ENCODE measurements at places on chromosomes 1 and 21.

- no peak for DNase-seq
Observed at GRCh38 chr1:245679821-245680780, 525.3 kb downstream of the KIF26B start.

GRCh38 chr1:36948147-36948546 lies 86.2 kb downstream of the GRIK3 start:
- DNase-seq: no peak

DNA sequence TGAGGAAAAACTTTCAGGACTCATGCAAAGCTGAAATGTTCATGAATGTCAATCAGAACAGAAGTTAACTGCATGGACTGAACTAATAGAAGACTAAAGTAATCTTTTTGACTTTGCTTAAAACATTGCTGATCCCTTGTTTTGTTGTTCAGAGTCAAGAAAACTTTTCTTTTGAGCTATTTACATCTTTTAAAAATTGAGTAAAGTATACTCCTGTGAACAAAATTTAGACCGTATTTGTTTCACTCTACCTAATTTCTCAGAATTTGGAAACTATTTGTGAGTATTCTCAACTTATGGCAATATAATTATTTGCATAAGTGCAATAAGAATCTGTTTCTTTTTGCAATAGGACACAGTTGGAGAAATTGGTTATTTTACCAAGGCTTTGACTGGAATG lies 41.1 kb downstream of the INPP5B start:
- DNase-seq: no peak

- DNase-seq: no peak
Observed at GRCh38 chr1:192518700-192519099, 56.9 kb upstream of the RGS1 start.

GRCh38 chr1:159187033-159187432 lies 15.6 kb downstream of the CADM3 start:
- DNase-seq: no peak

GRCh38 chr1:156862997-156863599 lies 2.4 kb downstream of the NTRK1 start:
- DNase-seq: no peak

- no peak for DNase-seq
Observed at GRCh38 chr1:152728986-152729385, 21.0 kb downstream of the LCE4A start.

DNA sequence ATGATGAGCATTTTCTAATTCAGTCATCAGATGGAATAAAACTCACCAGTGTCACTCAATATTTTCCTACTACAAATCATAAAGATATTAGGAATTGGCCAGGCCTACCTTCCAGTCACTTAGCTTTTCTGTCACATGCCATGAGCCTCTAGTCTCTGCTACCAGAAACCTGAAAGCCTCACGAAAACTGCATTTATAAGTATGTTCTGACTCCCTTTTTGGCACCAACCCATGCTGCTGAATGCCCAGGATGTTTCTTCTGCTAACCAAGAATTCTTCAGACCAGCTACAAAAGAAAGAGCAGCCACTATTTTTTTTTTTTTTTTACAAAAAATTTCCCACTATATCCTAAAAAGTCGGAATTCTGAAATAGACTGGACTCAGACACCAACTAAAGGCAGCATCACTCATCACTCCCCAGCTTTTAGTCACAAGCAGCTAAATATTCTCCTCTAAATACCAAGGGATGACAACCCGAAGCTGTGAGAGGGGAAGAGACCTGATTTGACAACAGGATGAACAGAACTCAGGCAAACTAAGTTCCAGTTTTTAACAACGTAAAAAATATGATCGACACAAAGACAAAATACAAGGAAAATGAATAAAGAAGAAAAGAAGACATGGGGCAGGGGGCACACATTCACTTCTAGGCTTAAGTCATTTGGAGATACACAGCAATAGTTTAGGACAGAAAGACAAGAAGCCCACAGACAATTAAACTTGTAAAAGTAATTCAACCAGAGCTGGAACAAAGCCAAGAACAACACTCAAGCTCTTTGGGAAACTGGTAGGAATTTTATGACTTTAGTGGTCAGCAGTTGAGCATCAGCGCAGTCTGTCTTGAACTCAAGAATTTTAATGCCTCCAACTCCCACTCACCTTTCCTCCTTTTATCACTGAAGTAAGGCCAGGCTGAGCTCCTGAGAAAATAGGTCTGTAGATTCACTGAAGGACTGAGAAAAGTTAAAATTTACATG lies 1.7 kb downstream of the DCAF8 start:
- peak; percentile 14 for DNase-seq

GRCh38 chr21:46600978-46601377 lies 3.9 kb downstream of the S100B start:
- no peak for DNase-seq

GRCh38 chr21:35540950-35541638 lies 492.0 kb upstream of the RUNX1 start:
- DNase-seq: no peak

DNA sequence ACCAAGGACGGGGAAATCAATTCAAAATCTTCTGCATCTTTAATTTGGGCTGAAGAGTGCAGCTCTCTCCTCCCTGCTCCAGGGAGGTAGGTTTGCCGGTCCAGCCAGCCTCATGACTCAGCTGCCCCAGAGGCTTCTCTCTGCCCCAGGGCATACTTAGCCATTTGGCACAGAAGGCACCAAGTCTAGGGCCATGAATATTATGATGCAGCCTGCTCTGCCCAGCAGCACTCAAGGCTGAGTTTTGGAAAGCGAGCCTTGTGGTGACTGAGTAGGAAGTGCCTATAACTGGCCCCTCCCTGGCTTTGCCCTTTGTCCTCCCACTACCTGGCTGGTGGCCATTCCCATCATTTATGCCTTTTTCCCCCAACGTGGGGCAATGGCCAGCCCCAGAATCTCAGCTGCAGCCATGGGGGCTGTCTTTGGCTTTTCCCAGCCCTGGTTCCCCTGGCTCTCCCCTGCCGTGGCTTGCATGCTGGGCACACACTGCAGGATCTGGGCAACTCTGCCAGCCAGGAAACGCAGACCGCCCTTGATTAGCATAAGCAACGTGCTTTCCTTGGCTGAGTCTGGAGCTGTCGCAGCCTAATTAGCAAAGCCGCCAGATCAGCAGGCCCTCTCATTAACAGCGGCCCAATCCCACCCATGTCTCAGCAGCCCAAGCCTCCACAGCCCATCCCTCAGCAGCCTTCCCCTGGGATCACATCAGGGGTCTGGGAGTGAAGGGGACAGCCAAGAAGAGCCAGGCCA lies 258.6 kb upstream of the TMEM51 start:
- DNase-seq: no peak

GRCh38 chr1:55554611-55555010 lies 339.4 kb upstream of the USP24 start:
- no peak for DNase-seq

DNA sequence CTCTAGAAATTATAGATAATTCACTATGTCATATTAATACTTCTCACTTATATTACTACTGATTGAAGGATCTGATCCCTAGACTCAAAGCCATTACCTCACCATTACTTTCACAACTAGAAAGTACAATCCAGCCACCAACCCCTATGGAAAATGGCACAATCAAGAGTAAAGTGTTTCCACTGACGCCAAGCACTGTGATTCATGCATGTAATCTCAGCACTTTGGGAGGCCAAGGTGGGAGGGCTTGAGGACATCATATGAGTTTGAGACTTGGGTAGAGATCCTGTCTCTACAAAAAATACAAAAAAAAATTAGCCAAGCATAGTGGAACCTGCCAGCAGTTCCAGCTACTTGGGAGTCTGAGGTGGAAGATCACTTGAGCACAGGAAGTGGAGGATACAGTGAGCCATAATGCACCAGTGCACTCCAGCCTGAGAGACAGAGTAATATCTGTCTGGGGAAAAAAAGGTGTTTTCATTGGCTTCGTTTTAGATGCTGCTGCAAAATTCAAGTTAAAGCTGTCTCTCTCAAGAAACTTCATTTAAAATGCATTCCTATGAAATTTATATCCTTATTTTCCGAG lies 126.5 kb downstream of the AKT3 start:
- DNase-seq: no peak

DNA sequence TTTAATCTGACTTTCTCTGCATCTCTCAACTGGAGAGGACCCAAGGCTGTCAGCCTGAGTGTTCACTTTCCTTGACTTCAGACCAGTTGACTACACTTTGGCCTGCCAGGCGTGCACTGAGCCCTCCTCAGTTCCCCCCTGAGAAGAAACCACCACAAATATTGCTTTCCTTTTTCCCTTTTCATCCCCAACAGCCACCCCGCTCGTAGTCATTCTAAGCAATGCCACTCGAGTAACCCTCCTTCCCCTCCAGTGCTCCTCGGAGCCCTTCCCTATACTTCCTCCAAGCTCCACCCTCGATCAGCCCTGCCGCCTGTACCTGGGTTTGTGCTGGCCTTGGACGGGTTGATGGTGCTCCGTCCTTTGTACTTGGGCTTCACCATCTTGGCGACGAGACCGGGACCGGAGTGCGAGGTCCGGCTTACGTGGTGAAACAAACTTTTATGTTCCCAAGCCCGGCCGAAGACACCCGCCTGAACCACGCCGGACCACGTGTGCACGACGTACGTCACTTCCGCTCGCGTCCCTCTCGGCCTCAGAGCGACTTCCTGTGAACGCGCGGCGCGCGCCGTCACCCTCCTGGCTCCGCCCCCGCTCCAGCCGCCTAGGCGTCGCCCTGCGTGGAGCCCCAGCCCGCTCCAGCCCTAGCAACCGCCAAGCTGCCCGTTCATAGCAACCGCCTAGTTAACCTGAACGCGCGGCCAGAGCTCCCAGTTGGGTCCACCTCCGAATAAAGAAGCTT lies at the start of gene GNL2:
Gene GNL2, minus strand, starts transcription at position 498 of the 742 bp plus-strand sequence. Its CDS starts 115 bp downstream, at position 383.
- peak; percentile 97 for DNase-seq

- no peak for DNase-seq
Observed at GRCh38 chr1:18175051-18175450, 67.5 kb downstream of the IGSF21 start.

- no peak for DNase-seq
Observed at GRCh38 chr1:54763816-54764132, 549 bp downstream of the PARS2 start.

DNA sequence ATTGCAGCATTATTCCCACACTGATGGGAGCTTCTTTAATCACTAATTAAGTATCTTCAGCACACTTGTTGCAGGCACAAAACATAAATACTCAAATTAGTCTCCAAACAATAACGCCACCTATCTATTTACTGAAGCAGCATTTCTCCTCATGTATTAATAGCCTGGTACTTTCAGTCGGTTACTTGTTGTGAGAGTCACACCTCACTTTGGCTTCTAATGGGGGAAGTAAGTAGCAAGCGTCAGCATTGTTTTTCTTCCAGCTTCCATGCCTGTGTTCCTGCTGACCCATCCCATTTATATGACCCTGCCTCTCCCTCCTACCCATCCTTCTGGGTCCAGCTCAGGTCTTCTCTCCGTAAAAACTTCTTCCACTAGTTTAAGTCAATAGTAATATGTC lies 31.9 kb upstream of the DENND1B start:
- no peak for DNase-seq

GRCh38 chr1:7620196-7620595 lies 150.9 kb upstream of the VAMP3 start:
- no peak for DNase-seq

DNA sequence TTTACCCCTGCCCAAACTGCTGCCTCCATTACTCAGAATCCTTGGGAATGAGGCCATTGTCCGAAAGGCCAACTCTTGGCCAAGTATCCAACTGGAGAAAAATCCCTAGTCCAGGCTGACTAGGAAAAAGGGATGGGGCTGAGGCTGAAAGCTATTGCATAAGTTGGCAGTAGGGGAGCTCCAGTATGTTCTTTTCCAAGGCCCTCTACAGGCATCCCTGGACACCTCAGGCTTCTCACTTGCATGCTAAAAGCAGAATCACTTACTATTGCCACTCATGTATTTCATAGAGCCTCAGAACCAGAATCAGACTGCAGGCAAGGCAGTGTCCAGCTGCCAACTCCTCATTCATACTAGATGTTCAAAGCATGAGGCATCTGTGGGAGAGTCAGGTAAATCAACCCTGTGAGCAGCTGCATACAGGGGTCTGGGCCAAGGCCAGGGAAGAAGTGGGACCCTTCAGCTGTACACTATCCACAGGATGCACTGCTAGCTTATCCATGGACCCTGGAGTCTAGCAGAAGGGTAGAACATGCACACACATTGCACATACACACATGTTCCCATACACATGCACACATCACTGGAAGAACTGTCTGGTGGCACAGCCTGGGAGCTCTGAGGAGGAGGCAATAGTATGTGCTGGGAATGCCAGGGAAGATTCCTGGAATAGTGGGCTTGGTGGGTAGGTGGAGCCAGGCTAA lies 195.3 kb downstream of the C1orf94 start:
- DNase-seq: no peak

GRCh38 chr1:88204111-88204510 lies 480.0 kb upstream of the PKN2 start:
- no peak for DNase-seq

DNA sequence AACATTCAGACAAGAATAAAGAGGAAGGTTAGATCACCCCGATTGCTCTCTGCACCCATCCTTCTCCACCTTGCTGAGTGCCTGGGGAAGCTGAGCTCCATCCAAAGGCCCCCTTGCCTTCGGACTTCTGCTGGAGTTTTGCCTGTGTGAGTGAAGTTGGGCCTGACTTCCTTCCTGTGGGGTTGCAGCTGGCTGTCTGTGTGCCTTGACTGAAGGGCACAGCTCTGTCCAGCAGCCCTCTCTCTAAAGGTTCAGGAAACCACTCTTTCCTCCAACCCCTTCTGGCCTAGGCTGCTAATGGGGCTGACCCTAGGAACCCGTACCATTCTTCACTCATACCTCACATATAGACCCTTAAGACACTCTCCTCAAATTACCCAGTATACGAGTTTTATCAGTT lies 173.4 kb upstream of the HMCN1 start:
- no peak for DNase-seq

GRCh38 chr1:184483101-184483683 lies 96.4 kb downstream of the C1orf21 start:
- no peak for DNase-seq

DNA sequence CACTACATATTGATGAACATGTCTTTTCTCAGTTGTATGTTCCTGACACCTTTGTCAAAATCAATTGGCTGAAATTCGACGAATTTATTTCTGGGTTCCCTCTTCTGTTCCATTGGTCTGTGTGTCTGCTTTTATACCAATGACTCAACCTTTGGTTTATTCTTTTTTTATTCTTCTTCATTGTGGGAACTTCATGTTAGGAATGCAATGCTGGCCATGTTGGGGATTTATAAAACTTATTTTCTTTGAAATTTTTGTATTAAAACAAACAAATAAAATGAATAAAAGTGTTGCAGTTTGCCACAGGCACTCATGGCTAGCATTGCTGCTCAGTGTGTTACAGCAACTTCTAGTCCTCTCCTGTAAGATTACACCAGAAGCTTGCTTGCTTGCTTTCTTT lies 287.8 kb downstream of the DUSP10 start:
- DNase-seq: no peak

DNA sequence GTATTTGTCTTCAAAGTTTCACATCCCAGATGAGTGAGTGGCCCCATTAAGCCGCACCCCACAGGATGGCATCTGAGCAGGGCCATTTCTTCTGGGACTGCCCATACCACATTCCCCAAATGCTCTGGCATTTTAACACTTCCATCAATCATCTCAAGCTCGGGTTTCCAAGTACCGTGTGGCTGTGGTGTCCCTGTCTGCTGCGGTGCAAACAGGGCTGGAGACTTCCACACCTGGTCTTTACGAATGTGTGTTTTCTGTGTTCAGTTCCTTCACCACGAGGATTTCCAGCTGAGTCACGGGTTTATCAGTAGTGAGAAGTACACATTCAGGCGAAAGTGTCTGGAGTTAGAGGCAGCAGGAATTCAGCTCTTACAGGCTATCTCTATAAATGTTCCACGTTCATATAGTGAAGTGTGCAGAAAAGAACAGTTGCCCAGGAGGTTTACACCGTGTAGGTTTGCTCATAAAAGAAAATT lies 195.2 kb downstream of the RHOU start:
- DNase-seq: no peak

- peak; percentile 54 for DNase-seq
Observed at GRCh38 chr1:201020040-201020591, 3.4 kb downstream of the KIF21B start.

Measured in CD4-positive, alpha-beta T cell treated with Interleukin-21 for 1 hour (primary cell).